NCI-H2081 (cell line): ENCODE measurements at places on chromosomes 5 and 9.

- no peak for DNase-seq
Measured at GRCh38 chr5:56569566-56569965, 245.8 kb upstream of the MAP3K1 start.

DNA sequence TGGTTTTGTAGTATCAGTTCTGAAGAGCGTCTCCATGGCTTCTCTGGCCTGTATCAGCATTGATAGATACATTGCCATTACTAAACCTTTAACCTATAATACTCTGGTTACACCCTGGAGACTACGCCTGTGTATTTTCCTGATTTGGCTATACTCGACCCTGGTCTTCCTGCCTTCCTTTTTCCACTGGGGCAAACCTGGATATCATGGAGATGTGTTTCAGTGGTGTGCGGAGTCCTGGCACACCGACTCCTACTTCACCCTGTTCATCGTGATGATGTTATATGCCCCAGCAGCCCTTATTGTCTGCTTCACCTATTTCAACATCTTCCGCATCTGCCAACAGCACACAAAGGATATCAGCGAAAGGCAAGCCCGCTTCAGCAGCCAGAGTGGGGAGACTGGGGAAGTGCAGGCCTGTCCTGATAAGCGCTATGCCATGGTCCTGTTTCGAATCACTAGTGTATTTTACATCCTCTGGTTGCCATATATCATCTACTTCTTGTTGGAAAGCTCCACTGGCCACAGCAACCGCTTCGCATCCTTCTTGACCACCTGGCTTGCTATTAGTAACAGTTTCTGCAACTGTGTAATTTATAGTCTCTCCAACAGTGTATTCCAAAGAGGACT lies 1.5 kb downstream of the GPR21 start:
- no peak for DNase-seq

DNA sequence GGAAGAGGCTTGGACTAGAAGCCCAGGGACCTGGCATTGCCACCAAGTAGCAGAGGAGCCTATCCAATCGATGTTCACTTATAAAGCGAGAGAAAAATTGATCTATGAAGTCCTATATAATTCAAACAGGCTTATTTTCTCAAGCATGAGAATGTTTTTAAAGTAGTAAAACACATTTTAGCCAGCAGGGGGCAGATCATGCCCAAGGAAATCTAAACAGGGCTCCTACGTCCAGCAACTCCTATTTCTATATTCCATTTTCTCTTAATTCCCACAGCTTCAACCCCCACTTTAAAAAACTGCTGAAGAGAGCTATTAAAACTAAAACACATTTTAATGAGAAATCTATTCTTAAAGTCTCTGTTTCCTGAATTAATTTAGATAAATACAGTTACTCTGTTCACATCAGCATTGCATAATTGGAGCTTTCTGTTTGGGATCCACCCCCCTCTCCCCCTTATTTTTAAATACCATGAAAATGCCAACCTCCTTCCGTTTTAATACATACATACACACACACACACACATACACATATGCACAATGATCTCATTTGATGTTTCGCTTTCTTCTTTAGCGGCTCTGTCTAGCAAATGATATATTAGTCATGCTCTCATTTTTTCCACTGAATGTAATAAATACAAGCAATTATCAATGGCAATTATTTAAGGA lies 144.9 kb downstream of the MYO10 start:
- peak; percentile 81 for DNase-seq

GRCh38 chr9:89291741-89292140 lies 19.3 kb upstream of the CKS2 start:
- DNase-seq = no peak

DNA sequence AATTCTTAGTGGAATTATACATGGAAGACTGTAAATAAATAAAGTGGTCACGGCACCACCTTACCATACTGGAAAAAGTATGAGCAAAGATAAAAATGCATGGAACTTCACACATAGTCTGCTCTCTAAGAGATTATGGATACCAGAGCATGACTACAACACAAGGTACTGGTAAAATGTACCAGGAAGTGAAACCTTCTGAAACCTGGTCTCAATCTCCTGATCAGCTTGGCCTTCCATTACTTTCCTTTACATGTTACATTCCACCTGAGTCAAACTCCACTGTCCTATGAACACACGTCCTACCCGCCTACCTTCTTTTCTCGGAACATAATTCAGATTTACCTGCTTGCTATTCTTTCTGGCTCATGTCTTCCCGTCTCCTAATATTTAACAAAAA lies 15.9 kb downstream of the PTAR1 start:
- DNase-seq = no peak

GRCh38 chr9:98775831-98776441 lies 20.4 kb downstream of the ANKS6 start:
- peak; percentile 31 for DNase-seq

DNA sequence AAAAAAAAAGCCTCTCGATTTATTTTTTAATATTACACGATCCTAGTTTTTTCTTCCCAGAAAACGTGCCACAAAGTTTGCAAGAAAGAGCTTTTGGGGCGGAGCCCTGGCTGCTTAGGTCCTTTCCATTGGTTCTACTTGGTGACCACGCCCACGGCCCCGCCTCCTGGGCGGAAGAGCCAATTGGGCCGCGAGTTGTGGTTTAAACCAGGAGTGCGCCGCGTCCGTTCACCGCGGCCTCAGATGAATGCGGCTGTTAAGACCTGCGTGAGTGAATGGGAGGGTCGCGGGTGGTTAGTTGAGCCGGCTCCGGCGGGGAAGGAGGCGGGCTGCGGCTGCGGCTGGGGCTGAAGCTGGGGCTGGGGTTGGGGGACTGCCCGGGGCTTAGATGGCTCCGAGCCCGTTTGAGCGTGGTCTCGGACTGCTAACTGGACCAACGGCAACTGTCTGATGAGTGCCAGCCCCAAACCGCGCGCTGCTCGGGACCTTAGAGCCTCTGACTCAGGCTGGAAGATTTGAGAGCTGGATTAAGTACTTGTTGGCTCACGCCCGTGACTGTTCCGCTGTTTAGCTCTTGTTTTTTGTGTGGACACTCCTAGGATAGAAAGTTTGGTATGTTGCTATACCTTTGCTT lies at the start of gene PTTG1:
Gene PTTG1 (plus strand): TSS at position 231 of the 634 bp plus-strand sequence. CDS start 458 bp downstream, outside the sequence.
- peak; percentile 98 for DNase-seq

- no peak for DNase-seq
Measured at GRCh38 chr5:37355161-37355560, 15.7 kb downstream of the NUP155 start.

DNA sequence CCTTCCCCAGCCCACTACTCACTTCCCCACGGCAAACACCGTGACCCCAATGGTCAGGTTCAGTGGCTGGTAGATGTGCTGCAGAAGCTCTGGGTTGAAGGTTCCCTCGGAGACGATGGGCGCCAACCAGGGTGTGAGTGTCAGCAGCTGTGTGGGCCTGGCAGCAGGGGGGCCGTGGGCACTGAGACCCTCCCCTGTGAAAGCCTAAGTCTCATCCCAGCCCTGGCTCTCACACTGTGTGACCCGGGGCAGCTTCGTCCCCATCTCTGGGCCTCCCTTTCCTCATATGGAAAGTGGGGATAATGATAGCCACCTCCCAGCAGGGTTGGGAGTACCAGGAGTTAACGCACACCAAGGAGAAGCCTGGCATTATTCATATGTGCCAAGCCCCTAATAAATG lies 8.6 kb downstream of the GBGT1 start:
- no peak for DNase-seq

DNA sequence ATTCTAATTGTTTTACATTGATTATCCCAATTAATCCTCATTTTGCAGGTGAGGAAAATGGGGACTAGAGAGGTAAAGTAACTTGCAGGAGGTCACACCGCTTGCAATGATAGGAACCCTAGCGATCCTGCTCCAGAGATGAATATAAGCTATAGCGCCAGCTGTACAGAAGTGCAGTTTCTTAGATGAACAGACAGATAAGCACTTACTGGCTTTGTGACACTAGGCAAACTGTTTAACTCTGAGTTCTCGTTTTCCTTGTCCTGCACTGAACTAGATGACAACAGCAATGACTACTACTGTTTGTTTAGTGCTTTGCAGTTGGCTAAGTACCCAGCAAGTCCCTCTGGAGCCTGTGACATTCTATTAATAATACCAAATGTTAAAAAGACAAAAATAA lies 11.1 kb downstream of the LHX6 start:
- DNase-seq = no peak

DNA sequence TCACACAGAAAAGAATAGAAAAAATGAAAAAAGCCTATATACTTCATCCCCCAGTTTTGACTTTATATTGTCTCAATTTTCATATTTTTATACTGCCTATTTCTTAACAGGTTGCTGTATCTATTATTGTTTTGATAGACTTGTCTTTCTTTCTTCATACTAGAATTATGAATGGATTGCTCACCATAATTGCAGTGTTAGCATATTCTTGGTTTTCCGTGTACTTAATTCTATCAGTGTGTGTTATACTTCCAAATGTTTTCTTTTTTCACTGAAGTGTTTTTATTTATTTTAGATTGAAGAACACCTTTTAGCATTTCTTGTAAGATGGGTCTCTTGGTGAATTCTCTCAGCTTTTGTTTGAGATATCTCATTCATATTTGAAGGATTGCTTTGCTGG lies 38.7 kb downstream of the MTRR start:
- no peak for DNase-seq

DNA sequence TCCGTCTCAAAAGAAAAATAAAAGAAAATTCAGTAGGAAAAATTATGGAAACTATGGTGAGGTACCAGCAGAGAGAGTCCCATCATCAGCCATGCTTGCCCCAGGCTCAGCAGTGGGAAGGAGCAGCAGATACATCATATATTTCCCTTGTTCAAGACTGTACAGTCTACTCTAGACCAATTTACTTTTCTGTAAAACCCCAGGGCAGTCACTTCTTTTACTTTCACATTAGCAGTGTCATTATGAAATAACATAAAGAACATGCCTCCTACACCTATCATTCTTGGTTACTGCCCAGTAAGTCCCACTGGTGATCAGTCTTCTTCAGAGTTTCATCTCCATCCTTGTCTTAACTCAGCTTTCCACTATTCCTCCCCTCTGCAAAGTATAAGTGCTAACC lies 1145.0 kb downstream of the MAT2B start:
- DNase-seq = no peak

GRCh38 chr5:33379757-33380156 lies 61.0 kb upstream of the TARS1 start:
- peak; percentile 55 for DNase-seq

- DNase-seq = peak; percentile 40
Measured at GRCh38 chr9:133873461-133873891, 118.6 kb downstream of the VAV2 start.

- DNase-seq = no peak
Measured at GRCh38 chr9:16105168-16106020, 552.6 kb downstream of the CCDC171 start.

- no peak for DNase-seq
Measured at GRCh38 chr5:59790776-59791475, 102.6 kb downstream of the PDE4D start.

- peak; percentile 71 for DNase-seq
Measured at GRCh38 chr9:127711831-127712274, 3.6 kb downstream of the PTRH1 start.

- no peak for DNase-seq
Measured at GRCh38 chr9:39108145-39108544, 179.8 kb downstream of the CNTNAP3 start.

DNA sequence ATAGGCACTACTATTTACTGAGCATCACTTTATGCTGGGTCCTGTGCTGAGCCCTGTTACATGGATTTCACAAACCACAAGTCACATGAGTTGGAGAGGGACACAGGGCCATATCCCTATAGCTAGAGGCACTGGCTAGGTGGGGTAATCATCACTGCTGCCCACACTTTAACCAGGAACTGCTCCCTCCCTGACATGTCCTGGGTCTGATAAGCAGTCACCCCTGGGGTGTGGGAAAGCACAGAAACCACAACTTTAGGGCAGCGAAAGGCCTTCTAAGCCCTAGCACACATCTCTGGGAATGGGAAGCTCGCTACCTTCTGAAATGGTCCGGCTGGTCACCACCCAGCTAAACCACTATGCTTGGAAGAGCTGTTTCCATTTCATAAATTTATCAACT lies 15.0 kb downstream of the TBC1D2 start:
- DNase-seq = no peak

DNA sequence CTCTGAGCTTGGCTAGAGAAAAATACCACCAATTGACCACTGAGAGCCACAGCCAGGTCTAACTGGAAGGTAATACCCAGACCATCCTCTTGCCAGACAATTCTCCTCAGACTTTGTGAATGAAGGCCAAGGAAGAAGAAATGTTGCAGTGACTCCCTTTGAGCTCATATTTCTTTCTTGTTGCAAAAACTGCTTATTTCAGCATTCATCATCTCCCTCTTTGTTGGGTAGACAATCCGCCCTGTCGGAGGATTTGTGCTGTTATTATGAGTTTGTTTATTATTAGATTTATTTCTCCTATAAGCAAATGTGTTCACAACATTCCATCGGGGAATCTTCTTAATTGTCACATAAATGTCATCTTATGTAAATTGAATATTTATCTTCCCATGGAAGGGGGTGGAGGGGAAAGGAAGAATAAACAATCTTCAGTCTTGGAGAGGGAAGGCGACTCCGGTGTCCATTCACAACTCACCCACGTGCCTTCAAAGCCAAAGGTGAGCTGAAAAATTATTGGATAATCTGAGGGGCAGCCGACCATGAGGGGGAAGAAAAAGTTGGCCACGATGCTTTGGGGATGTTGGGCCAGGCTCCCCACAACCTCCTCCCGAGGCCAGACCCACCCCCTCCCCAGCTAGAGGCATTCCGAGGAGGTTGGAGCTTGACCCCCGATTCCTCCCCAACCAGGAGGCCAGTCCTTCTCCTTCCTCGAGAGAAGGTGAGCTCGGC lies 1.8 kb upstream of the JADE2 start:
- DNase-seq = no peak

DNA sequence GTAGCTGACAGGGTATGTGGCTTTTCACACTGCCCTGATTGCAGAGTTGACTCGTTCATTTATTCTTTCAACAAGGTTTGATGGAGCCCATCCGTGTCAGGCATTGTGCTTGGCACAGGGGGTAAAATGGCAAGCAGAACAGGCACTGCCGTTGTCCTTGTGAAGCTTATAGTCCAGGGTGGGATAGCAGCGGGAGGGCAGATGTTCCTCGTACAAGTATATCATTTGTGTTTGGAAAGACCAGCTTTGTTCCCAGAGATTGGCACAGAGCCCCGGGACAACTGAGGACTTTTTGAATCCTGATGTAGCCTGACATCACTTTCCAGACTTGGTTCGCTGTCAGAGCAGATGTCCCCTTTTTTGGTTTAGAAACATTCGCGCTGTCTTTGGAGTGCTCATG lies 50.9 kb downstream of the MVB12B start:
- no peak for DNase-seq

DNA sequence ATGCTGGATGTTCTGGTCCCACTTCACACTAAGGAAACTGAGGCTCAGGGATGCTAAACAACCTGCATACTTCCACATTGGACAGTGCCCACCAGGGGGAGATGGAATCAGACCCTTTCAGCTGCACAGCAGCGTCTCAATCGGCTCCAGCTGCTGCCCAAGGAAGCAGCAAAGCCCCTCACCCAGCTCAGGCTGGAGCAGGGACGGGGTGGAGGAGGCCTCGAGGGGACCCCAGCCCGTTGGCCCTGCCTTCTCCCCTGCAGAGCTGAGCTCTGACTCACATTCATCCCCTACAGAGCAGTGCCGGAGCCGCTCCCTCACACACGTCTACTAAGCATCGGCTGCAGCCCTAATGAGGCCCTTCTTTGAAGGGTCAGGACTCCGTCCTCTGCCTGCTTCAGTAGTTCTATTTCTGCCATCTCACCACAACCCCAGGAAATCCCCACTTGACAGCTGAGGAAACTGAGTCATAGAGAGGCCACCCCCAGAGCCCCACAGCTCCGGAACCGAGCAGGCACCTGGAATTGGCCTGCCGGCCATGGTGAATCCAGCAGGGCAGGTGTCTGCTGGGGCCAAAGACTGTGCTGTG lies 21.5 kb upstream of the SUSD3 start:
- no peak for DNase-seq

GRCh38 chr9:83656032-83656680 lies 33.2 kb downstream of the IDNK start:
- no peak for DNase-seq
